Progenitor cell of endocrine pancreas (in vitro differentiated cells): ENCODE measurements at places on chromosomes 7 and 10. TPM values are rescaled to one million over a fixed set of nuclear protein-coding genes. Genes with fewer than 3 reads are reported as not detected.
A peak's percentile ranks its signal among the peaks of the same experiment; 100 is the strongest.

GRCh38 chr10:7609556-7609955 lies 57.2 kb downstream of the ITIH5 start:
- no peak for DNase-seq

DNA sequence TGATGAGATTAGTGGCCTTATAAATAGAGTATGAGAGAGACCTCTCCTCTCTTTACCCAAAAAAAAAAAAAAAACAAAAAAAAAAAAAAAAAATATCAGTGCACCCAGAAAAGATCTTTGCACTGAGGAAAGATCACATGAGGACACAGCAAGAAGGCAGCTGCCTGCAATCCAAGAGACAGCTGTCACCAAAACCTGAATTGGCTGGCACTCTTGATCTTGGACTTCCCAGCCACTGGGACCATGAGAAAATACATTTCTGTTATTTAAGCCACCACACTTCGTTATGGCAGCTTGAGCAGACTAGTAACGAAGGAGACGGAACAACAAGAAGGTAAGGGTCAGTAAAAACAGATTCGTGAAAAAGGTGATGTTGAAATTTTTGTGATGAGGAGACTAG lies 47.0 kb downstream of the TMEM106B start:
- DNase-seq, result no peak

DNA sequence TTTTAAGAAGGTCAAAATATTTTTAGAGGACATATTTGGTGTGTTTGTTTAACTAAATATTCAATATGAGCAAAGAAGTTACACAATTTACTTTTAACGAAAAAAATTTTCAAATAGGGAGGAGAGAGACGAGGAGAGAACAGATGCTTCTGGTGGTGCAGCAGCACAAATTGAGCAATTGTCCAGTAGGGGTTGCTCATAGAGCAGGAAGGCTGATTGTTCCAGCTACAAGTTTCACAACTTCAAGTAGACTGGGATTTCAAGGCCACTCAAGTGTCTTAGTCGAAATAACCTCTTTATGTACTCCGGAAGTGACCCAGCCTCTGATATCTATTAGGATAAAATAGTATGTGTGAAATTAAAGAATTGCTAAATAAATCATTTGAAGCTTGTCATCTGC lies 197.9 kb downstream of the HDAC9 start:
- no peak for DNase-seq

- DNase-seq, result no peak
Observed at GRCh38 chr7:2537981-2538851, 17.1 kb downstream of the BRAT1 start.

DNA sequence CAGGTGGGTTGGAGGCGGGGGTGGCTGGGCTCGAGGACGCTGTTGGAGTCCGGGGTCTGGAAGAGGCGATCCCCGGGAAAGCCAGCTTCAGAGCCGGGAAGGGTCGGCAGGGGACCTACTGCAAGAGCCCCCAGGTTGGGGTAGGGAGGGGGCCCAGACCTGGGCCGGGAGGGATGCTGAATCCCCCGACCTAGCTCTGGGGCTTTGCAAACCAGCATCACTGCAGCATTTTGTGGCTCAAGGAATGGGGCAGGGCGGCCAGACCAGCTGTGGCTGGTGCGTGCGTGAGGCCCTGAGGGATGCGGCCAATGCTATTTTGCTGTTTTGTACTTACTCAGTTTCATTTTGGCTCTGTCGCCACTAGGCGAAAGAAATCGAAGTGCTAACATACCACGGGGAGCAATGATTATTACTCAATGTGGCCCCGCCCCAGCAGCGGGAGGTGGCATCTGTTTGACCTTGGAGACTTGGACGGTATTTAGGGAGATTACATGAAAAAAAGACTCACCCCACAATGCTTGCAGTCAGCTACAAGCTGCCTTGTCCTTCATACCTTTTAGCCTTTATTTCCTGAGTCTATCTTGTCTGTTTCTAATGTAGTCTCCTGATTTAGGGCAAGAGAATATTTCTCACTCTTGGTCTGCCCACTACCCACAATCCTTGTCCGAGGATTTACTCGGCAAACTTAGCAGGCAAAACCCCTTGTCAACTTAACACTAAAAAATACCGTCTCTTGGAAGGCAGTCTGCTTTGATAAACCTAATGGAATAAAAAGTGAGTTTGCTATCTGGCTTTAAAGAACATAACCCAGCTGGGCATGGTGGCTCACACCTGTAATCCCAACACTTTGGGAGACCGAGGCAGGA lies 16.2 kb downstream of the HSPB1 start:
- peak; percentile 50 for DNase-seq

GRCh38 chr7:69213878-69214277 lies 384.4 kb upstream of the AUTS2 start:
- no peak for DNase-seq

DNA sequence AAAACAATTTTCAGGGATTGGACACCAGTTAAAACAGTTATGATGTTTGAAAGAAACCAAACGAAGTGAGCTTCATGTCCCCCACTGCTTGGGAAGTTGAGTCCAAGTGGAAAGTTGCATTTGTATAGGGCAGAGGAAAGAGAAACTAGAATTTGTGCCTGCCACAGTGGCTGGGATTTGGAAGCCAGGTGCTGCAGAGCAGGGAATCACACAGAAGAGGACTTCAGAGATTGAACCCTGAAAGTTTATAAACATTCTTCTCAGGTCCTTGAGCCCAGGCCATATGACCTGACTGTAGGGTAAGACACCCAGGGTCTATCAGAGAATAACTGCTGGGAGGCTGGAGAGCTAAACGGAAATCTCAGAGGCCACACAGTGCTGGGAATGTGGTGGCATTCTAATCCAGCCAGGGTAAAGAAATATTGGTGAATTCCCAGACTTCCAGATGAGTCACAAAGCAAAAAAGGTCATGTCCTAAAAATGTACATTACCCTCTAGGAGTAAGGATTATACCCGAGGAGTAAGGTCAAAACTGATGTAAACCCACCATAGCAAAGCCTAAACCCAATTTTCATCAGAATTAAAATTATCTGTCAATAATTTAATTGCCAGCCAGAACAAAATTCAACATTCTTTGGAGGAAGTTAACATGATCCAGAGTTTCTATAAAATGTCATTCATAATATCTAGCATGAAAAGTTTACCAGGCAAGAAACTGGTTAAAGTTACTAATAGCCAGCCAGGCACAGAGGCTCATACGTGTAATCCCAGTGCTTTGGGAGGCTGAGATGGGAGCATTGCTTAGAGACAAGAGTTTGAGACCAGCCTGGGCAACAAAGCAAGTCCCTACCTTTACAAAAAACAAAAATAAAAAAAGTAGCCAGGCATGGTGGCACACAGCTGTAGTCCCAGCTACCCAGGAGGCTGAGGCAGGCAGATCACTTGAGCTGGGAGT lies 31.2 kb downstream of the TOMM7 start:
- DNase-seq, result no peak

DNA sequence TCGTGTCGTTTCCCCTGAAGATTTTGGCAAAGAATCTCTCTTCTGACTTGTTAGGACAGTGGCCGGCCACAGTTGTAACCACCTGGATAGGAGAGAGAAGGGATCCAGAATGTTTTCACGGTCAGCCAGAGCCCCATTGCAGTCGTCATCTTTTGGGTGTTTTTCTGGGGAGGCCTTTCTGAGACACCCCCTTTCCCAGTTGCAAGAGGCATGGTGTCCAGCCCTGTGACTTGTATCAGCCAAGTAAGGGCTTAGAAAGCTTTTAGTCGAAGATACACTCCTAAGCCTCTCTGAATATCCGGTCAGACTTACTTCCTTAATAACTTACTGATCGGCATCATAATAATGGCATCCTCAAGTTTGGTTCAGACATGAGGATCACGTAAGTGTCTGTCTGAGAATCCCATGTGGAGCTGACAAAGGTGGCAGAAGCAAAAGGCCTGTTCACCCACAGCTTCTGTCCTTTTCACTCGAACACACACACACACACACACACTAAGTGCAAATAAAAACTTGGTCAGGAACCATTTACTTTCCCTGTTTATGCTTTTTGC lies 435.7 kb upstream of the GALNT17 start:
- DNase-seq, result no peak

DNA sequence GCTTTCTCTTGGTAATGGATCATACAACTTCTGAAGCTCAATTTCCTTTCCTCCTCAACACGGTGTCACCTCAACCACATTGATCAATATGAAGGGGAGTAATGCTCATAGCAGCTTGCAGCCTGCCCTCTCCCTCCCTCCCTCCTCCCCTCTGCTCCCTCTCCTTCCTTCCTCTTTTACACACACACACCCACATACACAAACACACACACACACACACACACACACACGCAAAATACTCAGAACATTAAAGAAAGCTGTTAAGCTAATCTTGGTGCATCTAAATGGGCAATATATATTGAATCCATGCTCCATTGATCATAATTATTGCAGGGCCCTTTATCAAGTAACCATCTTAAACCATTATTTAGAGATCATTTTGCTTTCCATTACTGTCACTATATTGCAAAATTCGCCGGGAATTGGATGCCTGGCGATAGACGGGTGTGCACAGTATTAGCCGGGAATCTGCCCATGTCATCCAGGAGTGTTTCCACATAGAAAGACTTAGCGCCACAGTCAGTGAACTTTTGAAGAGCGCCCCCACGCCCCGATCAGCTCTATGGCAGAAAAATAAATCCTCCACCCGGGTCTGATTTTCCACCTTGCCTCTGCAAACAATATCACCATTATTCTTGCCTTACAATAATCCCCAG lies 122.0 kb downstream of the PRLHR start:
- no peak for DNase-seq

- DNase-seq, result no peak
Observed at GRCh38 chr10:11192304-11193000, 174.8 kb downstream of the CELF2 start.

DNA sequence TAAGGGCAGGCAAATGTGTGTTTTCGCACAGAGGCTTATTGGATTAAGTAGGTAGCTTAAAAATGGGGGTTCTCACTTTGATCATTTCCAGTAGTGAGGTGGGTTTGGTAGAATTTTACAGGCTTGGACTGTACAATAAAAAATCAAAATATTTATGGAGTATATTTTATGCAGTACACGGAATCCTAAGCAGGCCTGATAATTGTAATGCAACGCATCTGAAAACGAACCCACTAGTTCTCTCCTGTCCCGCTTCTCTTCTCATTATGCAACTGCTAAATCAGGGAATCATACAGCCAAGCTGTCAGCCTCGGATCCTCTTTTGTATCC lies 377 bp upstream of the POLR1F start:
- DNase-seq, result no peak

CALML3 gene
- not detected in 2 replicates for total RNA-seq
